ENCODE measurements at places on chromosomes 6 and 20. TPM values are rescaled to one million over a fixed set of nuclear protein-coding genes. Genes with fewer than 3 reads are reported as not detected.
A peak's percentile ranks its signal among the peaks of the same experiment; 100 is the strongest.

DNA sequence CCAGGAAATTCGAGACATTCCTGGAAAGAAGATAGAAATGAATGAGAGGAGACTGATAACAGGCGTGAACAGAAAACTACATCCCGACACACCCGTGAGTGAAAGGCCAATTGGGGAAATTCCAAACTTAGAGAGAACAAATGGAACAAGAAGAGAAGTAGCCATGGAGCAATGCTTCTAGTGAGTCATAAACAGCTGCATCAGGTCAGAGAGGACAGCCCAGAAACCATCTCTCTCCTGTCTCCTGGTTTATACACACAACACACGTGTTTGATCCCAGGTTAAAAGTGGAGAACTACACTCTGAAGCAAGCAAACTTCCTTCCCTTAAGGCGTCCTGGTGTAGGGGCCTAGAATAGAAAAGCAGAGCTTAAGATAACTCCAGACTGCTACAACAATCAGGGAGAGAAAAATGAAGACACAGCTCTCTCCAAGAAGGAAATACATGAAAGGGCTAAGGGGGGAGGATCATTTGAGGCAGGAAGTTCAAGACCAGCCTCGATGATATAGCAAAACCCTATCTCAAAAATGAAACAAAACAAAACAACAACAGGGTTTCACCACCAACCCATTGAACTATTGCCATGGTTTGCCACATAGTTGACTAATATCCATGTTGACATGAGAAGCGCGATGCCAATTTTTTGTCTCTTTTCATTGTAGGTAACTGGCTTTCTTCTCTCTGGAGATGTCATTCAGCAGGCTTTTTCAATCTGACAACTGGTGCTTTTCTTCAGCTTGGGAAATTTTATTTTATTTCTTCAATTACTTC lies 26.9 kb downstream of the NRN1 start:
- DNase-seq, result no peak
- no peaks in the 10 kb centered on the region for H3K4me1 ChIP-seq
- no peak overlapping the region for H3K27ac ChIP-seq
- no peaks in the 10 kb centered on the region for H3K27me3 ChIP-seq
- no peak overlapping the region for H3K4me3 ChIP-seq

Gene NFS1
- total RNA-seq, result 84.1 TPM

Gene OTOR
- total RNA-seq, result not detected

GRCh38 chr6:151141685-151142084 lies 98.1 kb upstream of the AKAP12 start:
- H3K36me3 ChIP-seq, result no peaks in the 10 kb centered on the region
- no peaks in the 10 kb centered on the region for H3K27me3 ChIP-seq
- H3K27ac ChIP-seq, result peak overlapping the region; percentile 15
- H3K4me3 ChIP-seq, result no peak overlapping the region
- peak; percentile 68 for DNase-seq

- H3K4me1 ChIP-seq, result peaks cover 17% of the 10 kb centered on the region
- no peaks in the 10 kb centered on the region for H3K27me3 ChIP-seq
- no peaks in the 10 kb centered on the region for H3K36me3 ChIP-seq
- DNase-seq, result peak; percentile 85
- H3K27ac ChIP-seq, result peak overlapping the region; percentile 29
Measured at GRCh38 chr20:34069341-34070078, 42.5 kb downstream of the EIF2S2 start.

- H3K4me3 ChIP-seq, result no peak overlapping the region
- H3K4me1 ChIP-seq, result no peaks in the 10 kb centered on the region
- H3K36me3 ChIP-seq, result no peaks in the 10 kb centered on the region
- H3K27ac ChIP-seq, result no peak overlapping the region
Measured at GRCh38 chr20:23449421-23449820, 3.3 kb downstream of the CST11 start.

Gene KCNQ5
- 1.1 TPM for total RNA-seq

DNA sequence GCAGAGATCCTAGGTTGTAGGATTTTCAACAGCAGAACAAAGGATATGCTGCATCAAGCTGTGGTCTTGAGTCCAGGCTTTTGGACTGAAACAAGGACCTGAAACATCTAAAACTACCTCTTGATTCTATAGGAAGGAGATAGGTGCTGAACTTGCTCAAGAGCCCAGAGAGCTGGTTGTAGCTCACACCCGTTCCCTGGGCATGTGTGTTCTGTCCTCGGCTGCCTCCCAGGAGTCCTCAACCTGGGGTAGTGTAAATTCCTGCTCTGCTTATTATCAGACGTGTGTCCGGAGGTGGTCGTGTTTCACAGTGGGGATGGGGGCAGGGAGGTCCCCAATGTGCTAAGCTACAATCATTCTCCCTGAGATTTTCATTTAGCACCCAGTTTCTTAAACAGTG lies 4.8 kb downstream of the NOP56 start:
- H3K36me3 ChIP-seq, result no peaks in the 10 kb centered on the region
- no peaks in the 10 kb centered on the region for H3K27me3 ChIP-seq
- H3K4me1 ChIP-seq, result peaks cover 10% of the 10 kb centered on the region
- H3K4me3 ChIP-seq, result no peak overlapping the region
- no peak for DNase-seq

DNA sequence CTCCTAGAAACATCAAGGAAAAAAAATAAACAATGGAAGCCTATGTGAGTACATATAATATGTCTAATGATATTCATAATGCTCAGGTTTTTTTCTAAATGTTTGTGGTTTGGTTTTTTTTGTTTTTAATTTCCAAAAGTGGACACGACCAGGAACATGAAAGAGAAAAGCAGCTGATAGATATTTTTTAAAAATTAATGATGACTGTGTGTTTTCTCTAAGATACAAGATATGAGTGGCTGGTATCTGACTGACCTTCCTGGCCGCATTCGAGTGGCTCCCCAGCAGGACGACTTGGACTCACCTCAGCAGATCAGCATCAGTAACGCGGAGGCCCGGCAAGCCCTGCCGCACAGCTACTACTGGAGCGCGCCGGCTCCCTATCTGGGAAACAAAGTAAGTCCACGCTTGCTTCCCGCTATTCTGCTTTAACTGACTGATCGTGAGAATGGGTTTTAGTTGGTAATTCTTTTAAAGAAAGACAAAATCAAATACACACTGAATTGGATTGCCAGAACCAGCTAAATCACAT lies 309.6 kb downstream of the LAMA2 start:
- peak; percentile 33 for DNase-seq
- H3K36me3 ChIP-seq, result no peaks in the 10 kb centered on the region
- no peaks in the 10 kb centered on the region for H3K27me3 ChIP-seq
- H3K27ac ChIP-seq, result no peak overlapping the region
- H3K4me1 ChIP-seq, result no peaks in the 10 kb centered on the region

GRCh38 chr6:145551164-145551563 lies 184.2 kb downstream of the EPM2A start:
- no peak for DNase-seq
- no peaks in the 10 kb centered on the region for H3K36me3 ChIP-seq
- no peak overlapping the region for H3K4me3 ChIP-seq
- no peaks in the 10 kb centered on the region for H3K4me1 ChIP-seq
- H3K27me3 ChIP-seq, result no peaks in the 10 kb centered on the region

GRCh38 chr20:31937820-31938219 lies 14.0 kb downstream of the PDRG1 start:
- H3K27me3 ChIP-seq, result no peaks in the 10 kb centered on the region
- no peak overlapping the region for H3K27ac ChIP-seq
- no peak for DNase-seq
- peaks cover 12% of the 10 kb centered on the region for H3K4me1 ChIP-seq
- no peaks in the 10 kb centered on the region for H3K36me3 ChIP-seq

DNA sequence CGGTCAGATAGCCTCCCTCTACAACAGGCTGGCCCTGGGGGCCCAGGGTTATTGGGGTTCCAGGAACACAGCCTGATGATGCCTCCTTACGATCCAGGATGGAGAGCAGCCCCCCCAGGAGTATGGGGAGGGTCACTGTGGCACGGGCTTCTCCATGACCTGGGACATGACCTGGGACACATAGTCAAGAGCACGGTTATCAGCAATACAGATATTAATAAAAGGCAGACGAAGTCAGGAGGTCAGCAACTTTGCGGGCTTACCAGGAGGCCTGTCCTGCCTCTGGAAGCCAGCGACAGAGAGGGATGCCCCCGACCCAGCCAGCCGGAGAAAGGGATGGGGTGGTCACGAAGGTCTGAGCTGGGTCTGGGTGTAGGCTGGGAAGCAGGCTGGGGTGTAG lies 795 bp downstream of the MMP24OS start:
- H3K4me3 ChIP-seq, result peak overlapping the region; percentile 72
- no peaks in the 10 kb centered on the region for H3K36me3 ChIP-seq
- H3K27ac ChIP-seq, result peak overlapping the region; percentile 91

DNA sequence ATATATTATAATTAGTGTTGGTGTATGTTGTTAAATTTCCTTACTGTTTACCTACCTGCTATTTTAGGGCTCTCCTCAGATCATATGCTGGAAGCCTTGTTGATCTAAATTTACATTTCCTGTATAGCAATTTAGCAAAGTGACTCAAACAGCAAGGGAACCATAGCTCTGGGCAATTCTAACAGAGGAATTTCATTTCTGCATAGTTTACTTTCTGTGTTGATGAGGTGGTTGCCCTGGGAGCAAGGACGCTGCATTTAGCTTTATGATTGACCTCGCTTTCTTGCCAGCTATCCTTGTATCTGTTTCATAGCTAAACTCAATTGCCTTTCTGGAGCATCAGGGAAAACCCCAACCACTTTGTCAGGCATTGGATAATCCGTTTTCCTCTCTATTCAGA lies 810.8 kb downstream of the GRIK2 start:
- H3K27me3 ChIP-seq, result no peaks in the 10 kb centered on the region
- H3K36me3 ChIP-seq, result no peaks in the 10 kb centered on the region
- H3K27ac ChIP-seq, result no peak overlapping the region
- DNase-seq, result no peak
- H3K4me1 ChIP-seq, result no peaks in the 10 kb centered on the region

DNA sequence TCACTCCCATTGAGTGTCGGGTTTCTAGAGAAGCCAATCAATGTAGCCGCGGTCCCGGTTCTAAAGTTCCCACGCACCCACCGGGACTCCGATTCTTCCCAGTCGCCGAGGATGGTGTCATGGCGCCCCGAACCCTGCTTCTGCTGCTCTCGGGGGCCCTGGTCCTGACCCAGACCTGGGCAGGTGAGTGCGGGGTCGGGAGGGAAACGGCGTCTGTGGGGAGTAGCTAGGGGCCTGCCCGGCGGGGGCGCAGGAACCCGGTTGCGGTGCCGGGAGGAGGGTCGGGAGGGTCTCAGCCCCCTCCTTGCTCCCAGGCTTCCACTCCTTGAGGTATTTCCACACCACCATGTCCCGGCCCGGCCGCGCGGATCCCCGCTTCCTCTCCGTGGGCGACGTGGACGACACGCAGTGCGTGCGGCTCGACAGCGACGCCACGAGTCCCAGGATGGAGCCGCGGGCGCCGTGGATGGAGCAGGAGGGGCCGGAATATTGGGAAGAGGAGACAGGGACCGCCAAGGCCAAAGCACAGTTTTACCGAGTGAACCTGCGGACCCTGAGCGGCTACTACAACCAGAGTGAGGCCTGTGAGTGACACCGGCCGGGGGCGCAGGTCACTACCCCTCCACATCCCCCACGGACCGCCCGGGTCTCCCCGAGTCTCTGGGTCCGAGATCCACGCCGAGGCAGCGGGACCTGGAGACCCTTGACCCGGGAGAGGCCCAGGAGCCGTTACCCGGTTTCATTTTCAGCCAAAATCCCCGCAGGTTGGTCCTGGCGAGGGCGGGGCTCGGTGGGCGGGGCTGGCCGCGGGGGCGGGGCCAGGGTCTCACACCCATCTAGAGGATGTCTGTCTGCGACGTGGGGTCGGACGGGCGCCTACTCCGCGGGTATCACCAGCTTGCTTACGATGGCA lies 35.2 kb upstream of the HLA-G start:
- no peaks in the 10 kb centered on the region for H3K36me3 ChIP-seq
- peak; percentile 67 for DNase-seq
- H3K4me3 ChIP-seq, result peak overlapping the region; percentile 59

Gene GGT7
- 24.1 TPM for total RNA-seq

DNA sequence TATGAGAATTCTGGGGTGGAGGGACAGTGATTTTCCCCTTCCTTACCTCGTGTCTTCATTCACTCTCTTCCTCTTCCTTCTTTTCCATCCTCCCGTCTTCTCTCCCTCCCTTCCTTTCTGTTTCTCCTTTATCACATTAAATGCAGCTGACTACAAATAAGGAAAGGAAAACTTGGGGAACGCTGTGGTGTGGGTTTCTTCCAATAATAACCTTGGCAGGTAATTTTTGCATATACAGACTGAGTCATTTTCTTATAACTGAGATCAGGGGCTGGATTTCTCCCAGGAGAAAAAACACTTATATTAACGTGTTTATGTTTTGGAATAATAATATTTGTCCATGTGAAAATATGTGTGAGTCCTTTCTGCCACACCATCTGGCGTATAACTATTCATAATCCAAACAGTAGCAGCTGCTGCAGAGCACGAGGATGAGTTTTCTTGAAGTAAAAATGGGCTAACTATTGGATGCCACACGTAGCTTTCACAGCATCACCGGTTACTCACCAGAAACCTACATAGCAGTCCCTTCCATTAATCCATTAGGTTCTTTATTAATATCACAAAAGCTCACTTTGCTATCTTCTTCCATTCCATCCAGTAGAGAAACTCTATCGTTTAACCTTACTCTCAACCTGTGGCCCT lies 139.2 kb upstream of the SASH1 start:
- DNase-seq, result no peak
- no peaks in the 10 kb centered on the region for H3K36me3 ChIP-seq
- no peak overlapping the region for H3K27ac ChIP-seq

DNA sequence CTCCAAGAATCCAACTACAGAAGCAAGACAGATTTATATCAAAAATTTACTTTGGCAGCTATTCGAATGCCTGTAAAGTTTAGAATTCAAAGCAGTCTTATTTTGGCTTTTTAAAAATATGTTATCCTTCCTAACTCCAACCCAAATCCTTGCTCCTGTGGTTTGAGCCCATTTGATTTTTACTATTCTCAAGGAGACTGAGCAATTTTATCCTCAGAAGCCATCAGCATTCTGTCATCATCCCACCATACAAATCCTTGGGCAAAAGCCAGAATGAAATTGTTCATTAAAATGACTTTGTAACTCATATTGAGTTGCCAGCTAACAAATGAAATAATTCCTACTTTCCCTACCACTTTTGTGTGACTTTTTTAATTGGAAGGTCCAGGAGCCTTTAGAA lies 392.8 kb downstream of the ADGRB3 start:
- H3K27ac ChIP-seq, result no peak overlapping the region
- no peaks in the 10 kb centered on the region for H3K4me1 ChIP-seq
- no peak overlapping the region for H3K4me3 ChIP-seq

DNA sequence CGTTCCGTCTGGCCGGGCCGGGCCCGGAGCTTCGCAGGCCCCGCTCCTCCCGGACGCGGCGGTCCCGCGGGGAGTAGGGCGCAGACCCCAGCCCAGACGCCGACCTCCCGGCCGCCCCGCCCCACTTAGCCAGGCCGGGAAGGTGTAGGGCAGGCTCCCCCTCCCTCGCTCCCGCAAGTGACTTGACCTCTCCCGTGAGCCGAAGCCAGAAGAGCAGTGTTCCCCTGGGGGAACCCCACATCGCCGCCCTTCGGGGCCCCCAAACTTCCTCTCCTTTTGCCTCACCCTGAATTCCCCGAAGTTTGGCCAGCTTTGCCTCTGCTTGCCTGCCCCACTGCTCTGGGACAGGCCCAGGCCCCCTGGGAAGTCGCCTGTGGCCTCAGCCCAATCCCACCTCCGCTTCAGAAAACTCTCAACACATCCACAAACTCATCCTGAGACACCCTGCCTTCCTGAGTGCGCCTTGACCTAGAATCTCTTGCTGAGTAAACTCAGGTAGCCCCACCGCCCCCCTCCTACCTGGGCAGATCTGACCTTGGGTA lies 524 bp upstream of the NOL4L start:
- no peak for DNase-seq
- H3K27ac ChIP-seq, result no peak overlapping the region
- H3K27me3 ChIP-seq, result no peaks in the 10 kb centered on the region
- H3K36me3 ChIP-seq, result no peaks in the 10 kb centered on the region

Gene LINC00237
- not detected for total RNA-seq
